Common myeloid progenitor, CD34-positive (primary cell): ENCODE measurements at places on chromosomes 2 and 18.

GRCh38 chr2:82781176-82781915 is 1677.7 kb downstream of the SUCLG1 start:
- no peak for DNase-seq

DNA sequence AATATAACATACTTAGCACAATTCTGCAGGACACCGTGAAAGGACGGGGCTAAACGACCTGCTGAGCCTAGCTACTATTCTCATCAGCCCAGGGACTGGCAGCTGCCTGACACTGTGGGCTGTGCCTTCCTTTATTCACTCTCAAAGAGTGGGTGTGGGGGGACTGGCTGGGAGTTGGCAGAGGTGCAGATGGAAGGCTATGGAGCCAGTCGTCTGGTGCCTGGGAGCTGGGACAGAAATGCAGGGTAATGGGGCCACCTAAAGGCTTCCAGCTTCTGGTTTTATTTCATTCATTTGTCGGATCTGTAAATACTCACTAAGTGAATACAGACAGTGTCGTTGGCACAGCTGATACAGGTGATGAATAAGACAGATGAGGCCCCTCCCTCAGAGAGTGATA is 56.0 kb upstream of the NFU1 start:
- no peak for DNase-seq

DNA sequence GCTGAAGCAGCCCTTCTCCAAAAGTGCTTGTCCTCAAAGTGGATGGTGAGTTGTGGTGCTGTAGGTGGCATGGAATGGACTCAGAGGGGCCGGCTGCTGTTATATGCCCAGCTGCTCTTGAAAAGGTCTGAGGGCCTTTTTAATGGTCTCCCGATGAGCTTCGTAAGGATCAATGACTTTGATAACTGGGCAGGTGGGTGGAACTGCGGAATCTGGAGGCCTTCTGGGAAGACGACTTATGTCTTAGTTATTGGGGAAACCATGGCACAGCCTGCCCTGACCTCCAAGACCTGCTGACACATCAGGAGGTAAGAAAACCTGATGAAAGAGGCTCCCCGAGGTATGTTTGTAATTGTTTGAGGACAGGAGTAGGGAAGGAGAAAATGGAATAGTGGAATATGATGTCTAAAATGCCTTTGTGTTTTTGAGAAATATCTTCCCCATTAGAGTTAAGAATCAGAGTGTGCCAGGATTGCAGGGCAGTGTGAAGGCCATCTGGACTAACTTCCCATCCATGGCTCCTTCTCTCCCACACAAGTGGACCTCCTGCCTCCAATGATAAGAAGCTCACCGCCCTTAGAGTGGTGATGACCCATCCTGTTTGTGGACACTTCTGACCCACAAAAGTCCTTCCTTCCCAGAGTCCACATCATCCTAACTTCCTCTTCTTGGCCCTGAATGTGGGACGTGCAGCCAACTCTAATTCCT is 236.1 kb downstream of the FHOD3 start:
- DNase-seq, result no peak

- DNase-seq, result no peak
Measured at GRCh38 chr2:140085674-140086073, 1305.5 kb upstream of the NXPH2 start.

DNA sequence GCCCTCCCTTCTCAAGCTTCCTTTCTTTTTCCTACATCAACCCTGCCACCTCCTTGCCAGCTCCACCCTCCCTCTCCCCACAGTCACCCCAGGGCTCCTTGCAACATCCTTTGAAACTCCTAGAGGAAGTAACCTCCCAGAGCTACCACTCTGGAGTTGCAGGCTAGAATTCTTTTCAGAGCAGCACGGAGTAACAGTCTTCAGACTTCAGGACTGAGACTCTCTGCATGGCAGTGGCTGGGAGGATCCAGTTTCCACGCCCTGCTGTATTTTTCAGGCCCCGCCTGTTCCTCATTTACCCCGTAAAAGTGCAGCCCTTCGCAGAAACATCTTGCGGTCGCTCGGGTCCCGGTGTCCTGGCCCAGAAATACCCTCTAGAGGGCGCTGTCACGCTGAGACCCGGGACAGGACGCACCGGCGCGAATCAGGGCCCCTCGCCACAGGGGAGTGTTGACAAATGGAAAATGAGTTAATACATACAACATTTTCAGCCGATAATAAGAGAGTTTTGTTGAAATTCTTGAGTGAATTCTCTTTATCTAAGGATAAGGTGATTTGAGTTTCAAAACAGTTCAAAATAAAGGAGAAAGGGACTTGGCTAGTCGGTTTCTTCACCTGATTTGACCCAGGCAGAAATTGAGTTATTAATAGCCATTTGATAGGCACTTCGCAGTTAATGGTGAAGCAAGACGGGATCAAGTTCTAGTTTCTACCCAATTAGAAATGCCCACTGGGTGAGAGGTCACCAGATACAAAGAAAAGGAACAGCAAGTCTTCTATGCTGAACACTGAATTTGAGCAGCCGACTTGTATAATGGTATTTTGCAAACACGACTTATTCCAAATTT is 18.5 kb upstream of the NTSR2 start:
- peak; percentile 91 for DNase-seq

DNA sequence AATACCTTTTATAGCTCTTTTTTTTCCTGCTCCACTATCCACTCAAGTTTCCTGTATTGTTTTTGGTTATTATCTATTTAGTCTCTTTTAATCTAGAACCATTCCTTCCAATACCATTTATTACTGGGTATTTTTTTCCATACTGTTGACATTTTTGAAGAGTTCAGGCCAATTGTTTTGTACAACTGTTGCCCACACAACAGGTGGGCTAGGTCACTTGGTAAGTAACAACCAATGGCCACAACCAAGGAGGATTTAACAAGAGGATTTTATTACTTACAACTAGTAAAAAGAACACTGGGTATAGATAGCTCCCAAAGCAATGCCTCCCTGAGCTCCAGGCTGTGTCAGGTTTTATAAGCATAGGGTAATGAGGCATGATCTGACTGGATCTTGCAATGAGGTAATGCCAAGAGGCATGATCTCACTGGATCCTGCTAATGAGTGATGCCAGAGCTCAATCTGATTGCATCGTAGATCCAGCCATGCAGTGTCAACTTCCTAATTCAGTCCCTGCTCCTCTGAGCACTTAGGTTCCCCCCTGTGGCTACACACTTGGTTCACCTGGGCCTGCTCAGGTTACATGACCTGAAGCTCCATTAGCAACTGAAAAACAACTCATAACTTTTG is 7.1 kb upstream of the CEP68 start:
- DNase-seq, result no peak

GRCh38 chr2:213148572-213149261 is 2.7 kb downstream of the IKZF2 start:
- peak; percentile 50 for DNase-seq

DNA sequence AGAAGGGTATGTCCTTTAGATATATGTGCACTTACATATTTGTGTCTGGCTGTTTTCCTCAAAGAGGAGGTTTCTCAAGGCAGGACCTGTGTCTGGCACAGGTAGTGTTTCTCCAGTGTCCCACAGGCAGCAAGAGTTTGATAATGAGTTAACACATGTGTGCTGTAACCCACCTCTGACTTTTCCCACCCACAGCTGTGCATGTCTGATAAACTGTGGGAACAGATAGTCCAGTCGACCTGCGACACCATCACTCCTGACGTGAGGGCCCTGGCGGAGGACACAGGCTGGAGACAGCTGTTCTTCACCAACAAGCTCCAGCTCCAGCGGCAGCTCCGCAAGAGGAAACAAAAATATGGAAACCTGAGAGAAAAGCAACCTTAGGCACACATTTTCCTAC is 58.2 kb downstream of the SLC16A14 start:
- no peak for DNase-seq

DNA sequence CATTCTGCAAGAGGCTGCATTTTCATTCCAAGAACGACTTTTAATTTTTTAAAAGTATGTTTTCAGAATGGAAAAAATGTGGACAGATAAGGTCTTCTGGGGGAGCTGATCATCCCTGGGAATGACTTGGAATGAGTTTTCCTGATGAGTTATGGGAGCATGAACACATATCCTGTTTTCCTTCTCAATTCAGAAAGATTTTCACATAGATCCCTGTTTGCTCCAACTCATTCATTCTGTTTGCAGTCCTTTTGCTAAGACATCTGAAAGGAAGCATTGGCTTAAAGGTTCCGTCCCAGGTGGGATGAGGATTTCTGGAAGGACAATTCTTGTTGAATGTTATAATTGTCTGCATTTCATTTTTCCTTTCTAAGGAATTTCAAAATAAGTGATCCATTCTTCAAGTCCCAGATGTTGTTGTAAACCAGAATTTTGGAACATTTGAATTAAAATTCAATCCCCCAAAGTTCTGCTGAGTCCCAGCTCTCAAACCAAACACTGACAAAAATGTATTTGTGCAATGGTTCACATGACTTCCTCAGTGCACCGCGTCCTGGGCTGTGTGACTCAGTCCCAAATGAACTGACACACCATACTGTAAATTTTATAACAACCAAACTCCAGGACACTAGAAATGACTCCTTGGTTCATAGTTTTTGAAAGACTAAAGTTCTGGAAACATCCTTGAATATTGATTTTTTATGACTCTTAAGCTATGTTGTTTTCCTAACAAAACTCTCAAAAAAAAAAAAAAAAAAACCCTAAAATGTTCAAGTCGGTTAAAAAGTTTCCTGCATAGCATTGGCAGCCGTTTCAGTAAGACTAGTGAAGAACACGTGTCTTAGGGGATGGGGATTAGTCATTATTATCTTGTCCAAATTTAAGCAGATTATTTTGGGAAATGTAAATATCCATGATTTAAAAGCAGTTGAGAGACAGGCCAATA is 281.8 kb upstream of the TCF4 start:
- no peak for DNase-seq

DNA sequence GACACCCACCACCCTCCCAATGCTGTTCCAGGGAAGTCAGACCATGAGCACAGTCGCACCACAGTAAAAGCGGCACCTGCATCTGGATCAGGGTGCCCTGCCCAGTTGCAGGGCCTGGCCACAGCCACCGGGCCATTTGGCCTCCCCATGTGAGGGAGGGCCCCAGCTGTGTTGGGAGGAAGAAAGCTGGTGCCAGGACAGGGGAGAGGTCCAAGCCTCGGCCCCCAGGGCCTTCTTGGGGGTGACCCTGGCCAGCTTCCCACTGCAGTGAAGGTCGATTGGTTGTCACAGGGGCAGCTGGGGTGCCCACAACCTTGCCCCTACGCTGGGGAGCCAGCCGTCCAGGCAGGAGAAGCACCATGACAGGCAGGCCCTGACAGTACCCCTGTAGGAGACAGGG is 183.2 kb upstream of the RAB6C start:
- DNase-seq, result no peak

DNA sequence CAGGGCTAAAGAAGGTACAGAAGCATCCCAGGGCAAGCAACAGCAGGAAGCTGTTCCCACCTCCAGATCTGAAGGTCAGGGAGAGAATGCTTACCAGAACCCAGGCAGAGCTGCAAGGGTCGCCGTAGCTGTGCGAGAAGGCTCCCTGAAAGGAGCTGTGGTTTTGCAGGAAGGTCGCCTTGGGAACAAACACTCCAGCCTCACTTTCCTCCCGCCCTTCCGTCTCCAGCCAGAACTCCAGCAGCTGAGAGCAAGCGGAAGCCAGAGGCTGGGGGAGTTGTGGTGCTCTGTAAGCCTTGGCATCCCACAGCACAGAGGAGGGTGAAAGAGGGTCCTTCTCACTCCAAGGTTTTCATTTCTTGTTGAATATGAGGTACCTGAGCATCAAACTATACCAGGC is 18.3 kb upstream of the ICOS start:
- DNase-seq, result no peak

- DNase-seq, result no peak
Measured at GRCh38 chr2:176555781-176556180, 286.5 kb downstream of the MTX2 start.

DNA sequence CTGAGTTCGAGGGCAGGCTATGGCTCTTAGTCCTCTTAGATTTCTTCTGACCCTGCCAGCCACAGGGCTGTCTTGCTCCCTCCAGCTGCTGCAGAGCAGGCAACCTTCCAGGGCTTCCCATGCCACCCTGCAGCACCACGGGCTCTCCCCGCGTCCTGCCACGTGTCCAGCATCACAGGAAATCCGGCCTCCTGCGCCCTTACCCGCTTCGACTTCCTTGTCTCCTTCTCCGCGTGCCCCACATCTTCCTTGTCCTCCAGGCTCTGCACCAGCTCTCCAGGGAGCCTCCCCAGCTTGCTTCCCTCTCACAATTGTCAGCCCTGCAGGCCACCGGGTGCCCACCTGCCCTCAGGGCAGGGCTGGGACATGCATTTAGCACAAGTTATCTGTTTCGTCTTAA is 253.5 kb downstream of the DCDC2C start:
- DNase-seq, result no peak

DNA sequence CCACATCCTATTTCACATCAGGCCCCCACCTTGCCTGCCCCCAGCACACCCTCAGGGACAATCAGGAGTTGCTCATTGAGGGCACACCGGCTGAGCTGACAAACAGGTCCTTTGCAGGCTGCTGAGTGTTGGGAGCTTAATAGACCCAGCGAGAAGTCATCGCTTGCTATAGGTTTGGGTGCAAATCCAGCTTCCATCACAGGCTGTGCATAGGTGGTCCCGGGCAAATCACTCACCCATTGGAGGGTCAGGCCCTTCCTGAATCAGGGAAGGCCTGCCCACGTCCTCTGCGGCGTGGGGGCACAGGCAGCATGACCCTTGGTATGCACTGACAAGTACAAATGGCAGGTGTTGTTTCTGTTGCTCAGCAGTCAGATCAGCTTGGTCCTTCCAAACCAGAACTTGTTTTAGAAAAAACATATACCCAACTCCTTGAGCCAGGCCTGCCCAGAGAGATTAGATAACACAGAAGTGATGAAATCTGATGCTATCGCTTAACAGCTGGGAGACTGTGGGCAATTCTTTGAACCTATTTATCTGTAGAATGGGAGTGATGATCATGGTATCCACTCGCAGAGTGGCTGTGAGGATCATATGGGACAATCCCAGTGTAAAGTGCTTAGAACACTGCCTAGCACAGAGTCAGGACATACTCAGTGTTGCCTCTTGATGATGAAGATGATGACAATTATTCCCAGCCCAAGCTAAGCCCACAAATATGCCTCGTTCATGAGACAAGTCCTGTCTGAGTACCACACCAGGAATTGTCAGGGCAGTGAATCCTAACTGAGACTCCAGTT is 34.9 kb downstream of the SMAD7 start:
- DNase-seq, result no peak

GRCh38 chr2:216693414-216694080 is 1.8 kb downstream of the IGFBP5 start:
- peak; percentile 20 for DNase-seq

DNA sequence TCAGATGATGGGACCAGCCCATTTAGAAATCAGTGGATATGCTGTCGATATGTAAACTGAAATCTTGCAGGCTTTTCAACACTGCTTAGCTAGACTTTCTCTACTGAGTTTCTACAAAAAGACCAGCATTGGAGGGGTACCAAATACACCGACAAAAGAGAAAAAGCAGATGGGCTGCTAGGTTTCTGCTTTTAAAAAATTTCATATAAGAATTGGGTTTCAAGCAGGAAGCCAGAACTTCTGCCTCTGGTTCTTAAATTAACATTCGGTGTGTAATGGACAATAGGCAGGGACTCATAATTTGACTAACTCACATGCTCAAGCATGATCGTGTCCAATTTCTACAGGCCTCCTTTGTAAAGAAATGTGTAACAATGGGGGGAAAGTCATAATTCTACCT is 3.1 kb downstream of the ARL4C start:
- DNase-seq, result no peak

- no peak for DNase-seq
Measured at GRCh38 chr2:224293976-224294375, 107.9 kb downstream of the FAM124B start.

- peak; percentile 69 for DNase-seq
Measured at GRCh38 chr2:169039702-169040101, 8.6 kb upstream of the ABCB11 start.

GRCh38 chr2:62459106-62459505 is 46.9 kb downstream of the TMEM17 start:
- DNase-seq, result no peak

GRCh38 chr2:37877457-37878315 is 47.4 kb upstream of the RMDN2 start:
- DNase-seq, result peak; percentile 70
